NCI-H1048 (cell line): ENCODE measurements at places on chromosomes 12 and 14.

- DNase-seq = no peak
These were observed 84.9 kb upstream of the ADAMTS20 start for GRCh38 chr12:43636725-43637463.

GRCh38 chr12:96223411-96224218 is 29.4 kb downstream of the ELK3 start:
- DNase-seq = no peak

GRCh38 chr12:80692114-80692513 is 15.3 kb upstream of the MYF6 start:
- no peak for DNase-seq

DNA sequence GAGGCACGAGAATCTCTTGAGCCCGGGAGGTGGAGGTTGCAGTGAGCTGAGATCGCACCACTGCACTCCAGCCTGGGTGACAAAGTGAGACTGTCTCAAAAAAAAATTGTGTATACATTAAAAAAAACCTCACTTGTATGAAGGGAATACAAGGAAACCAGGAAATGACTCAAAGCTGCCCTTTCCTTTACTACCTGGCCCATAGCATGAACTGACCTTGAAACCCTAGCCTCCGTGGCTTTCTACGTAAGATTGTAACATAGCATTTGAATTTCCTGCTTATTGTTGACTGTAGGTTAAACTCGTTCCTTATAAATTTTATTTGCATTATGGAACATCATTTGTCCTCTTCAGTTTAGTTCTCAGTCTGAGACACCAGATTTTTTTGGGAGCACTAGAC is 9.1 kb upstream of the DDX47 start:
- no peak for DNase-seq

DNA sequence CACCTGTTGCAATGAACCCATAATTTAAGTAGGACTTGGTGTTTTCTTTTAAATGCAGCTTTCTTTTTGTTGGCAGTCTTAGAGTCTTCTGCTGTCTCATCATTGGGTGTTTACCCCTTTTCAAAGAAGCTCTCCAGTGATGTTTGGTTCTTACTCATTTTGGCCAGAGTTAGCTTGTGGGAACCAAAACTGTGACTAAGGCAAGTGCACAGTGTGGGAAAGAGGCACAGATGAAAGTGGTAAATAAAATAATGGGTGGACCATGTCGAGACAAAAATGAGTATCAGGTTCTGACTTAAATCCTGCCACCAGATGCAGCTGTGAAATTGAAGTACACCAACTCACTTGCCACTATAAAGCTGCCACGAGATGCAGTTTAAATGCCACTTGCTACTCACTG is 615.4 kb upstream of the MIS18BP1 start:
- DNase-seq = no peak

GRCh38 chr14:60812987-60813386 is 78.4 kb downstream of the MNAT1 start:
- no peak for DNase-seq

DNA sequence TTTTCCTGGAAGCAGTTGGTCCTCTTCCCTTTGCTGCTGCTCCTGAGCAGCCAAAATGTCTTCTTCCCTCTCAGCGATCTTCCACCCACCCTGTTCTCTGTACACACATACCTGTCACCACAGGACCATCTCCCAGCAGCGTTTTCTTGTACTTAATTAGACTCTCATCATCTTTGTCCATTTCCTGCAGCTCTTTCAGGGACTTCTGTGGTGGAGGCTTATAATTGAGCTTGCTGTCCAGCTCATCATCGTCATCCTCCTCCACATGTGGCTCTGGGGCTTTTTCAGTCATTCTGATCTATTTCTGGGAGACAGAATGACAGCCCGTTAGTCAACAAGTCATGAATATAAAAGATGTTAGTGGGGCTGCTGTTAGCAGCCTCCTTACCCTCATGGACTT is 11.0 kb downstream of the ARHGDIB start:
- DNase-seq = no peak

- no peak for DNase-seq
These were observed 23.3 kb downstream of the CHGA start for GRCh38 chr14:92945959-92946846.

GRCh38 chr12:3280967-3281366 is 203.8 kb downstream of the TSPAN9 start:
- DNase-seq = no peak

- DNase-seq = no peak
These were observed 402.1 kb downstream of the ZFP36L1 start for GRCh38 chr14:68390741-68391140.

DNA sequence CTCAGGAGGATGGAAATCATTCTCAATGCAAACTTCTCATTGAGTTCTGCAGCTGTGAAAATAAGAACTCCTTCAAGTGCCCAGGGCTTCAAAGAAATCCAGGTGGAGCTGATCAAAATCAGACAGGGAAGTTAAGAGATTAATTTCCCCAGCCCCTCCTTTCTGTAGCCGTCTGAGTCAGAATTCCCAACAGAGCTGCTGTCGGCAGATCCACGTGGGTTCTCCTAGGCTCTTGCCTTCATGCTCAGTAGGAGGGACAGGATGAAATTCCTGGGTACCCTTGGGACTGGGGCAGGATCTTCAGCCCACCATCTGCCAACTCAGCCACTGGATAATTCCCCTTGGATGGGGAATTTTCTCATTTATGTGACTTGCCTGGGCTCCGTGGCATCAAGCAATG is 13.3 kb downstream of the TGFB3 start:
- no peak for DNase-seq

DNA sequence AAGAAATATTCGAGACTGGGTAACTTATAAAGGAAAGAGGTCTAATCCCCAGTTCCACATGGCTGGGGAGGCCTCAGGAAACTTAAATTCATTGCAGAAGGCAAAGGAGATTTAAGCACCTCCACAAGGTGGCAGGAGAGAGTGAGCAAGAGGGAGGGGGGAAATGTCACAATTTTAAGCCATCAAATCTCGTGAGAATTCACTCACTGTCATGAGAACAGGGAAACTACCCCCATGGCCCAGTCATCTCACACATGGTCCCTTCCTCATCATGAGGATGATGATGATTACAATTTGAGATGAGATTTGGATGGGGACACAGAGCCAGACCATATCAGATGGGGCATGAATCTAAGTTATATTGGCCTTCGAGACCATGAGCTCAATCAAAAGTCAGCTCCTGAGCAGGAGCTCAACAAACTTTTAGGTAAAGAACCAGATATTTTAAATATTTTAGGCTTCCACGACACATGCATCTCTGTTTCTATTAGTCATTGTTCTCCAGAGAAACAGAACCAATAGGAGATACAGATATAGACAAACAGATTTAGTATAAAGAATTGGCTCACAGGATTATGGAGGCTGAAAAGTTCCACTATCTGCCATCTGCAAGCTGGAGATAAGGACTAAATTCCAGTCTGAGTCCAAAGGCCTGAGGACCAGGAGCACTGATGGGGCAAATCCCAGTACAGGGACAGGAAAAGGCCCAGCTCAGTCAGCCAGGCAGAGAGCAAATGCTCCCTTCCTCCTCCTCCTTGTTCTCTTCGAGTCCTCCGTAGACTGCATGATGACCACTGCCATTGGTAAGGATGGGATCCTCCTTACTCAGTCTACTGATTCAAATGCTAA is 24.9 kb downstream of the DGLUCY start:
- DNase-seq = no peak

DNA sequence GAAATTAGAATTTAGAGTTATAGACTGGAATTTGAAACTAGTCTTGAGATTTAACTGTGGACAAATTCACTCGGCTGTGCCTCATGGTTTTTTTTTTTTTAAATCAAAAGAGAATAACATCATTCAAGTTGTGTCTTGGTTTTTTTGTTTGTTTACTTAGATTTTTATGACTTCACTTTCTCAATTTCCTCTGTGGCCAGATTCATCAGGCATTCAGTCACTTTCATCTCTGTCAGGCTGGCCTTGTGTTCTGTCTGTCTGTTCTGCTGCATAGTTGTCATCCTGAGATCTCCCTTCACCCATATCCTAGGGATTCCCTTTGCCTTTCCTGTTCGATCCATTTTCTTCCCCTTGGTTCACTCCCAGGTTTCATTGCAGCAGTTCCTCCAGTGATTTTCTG is 10.0 kb downstream of the MARK3 start:
- no peak for DNase-seq

GRCh38 chr12:131105351-131105735 is 151.6 kb downstream of the ADGRD1 start:
- DNase-seq = no peak

GRCh38 chr12:101591781-101592180 is 3.0 kb upstream of the MYBPC1 start:
- no peak for DNase-seq

DNA sequence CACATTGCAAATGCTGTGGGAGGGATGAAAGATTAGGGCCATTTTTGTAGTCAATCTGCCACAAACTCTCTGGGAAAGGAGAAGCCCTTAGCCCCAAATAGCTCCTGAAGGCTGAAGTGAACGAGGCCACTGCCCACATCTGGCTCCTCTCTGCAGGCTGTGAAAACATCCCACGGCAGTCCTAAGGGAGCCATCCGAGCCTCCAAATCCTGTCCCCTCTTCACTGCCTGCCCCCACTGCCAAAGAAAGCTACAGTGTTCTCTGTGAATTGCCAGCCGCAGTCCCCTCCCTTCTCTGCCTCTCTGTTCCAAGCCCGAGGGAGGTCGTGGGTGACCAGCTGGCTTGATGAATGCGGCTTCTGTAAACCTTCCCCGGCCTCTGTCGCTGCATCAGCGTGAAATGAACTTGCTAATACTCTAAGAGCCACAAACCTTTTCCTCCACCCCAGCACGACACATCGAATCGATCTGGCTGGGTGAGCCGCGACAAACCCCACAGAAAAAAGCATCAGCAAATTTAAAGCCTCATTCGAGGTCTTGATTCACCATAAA is 180.7 kb upstream of the NRXN3 start:
- DNase-seq = no peak

DNA sequence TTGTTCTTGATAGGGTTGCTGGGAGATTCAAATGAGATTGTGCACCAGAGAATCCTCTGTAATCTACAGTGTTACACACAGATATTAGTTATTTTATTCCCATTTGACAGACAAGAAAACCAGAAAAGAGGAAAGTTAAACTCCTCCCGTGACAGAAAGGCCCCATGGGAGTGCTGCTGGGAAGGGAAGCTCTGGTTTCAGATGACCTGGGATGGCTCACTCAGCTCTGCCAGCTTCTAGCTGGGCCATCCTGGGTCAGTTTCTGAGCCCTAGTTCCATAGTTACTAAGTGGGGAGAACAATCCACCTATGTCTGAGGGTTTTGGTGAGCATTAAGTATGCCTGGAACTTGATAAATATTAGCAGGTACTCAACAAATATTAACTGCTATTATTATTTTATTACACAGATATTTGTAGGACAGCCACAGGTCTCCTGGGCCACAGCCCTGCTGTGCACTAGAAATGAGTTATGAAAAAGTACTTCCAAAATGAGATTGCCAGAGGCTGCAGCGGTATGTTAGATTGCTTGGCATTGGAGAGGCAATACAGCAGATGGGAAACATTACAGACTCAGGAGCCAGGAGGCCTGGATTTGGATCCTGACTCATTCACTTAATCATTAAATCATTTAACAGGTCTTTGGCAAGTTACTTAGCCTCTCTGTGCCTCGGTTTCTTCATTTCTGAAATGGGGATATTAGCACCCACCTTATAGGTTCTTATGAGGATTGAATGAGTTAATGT is 47.1 kb upstream of the STON2 start:
- DNase-seq = no peak

DNA sequence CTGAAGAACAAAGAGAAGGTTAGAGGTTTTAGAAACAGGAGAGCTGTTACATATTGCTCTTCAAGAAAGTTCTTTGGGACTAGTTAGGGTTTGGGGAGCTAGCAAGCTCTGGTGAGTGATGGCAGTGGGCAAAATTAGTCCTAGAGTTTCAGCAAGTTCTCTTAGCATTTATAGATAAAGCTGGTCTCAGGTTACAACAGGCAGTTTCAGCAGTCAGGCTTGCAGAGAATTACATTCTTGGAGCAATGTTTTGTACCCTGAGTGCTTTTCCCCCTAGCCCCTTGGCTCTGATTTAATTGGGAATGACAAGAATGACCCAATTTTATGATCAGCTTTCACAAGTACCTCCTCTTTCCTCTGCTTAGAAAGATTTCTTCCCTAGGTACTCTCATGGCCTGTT is 21.4 kb upstream of the EID3 start:
- no peak for DNase-seq

DNA sequence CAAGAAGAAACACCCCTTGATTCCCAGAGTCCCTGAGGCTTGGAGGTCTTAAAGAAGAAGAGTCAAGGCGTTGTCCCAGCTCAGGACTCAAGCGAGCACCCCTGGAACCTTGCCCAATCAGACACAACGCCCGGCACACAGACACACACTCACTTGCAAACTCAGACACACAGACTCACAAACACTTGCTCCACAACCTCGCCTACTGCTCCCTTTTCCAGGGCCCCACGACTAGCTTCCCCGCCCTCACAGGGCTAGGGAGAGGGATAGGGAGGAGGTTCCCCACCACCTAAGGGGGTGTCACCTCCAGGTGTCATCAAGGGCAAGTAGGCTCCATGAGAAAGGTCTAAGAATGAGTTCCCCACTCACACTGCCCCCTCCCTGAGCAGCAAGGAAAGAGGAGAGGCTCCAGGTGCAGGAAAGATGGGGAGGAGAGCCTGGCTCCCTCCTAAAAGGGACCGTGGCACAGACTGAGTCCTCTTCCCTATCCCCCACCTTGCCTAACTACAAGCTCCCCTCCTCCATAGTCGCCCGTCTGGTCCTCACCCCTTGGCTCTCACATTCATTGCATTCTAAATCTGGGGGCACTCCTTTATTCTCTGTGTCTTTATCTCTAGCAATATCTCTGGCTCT is 717 bp downstream of the WNT10B start:
- no peak for DNase-seq

GRCh38 chr12:24853588-24853987 is 95.3 kb downstream of the BCAT1 start:
- no peak for DNase-seq

GRCh38 chr12:114430306-114430705 is 24.4 kb upstream of the TBX5 start:
- no peak for DNase-seq

- no peak for DNase-seq
These were observed 332.9 kb upstream of the PRICKLE1 start for GRCh38 chr12:42922505-42922850.

- DNase-seq = no peak
These were observed 156.5 kb upstream of the AMIGO2 start for GRCh38 chr12:47236109-47236714.

GRCh38 chr12:9669534-9669933 is at the start of gene CLEC2D:
TSS of gene CLEC2D (plus strand) at chr12:9669713. CDS start at chr12:9669735, 22 bp downstream.
- no peak for DNase-seq

DNA sequence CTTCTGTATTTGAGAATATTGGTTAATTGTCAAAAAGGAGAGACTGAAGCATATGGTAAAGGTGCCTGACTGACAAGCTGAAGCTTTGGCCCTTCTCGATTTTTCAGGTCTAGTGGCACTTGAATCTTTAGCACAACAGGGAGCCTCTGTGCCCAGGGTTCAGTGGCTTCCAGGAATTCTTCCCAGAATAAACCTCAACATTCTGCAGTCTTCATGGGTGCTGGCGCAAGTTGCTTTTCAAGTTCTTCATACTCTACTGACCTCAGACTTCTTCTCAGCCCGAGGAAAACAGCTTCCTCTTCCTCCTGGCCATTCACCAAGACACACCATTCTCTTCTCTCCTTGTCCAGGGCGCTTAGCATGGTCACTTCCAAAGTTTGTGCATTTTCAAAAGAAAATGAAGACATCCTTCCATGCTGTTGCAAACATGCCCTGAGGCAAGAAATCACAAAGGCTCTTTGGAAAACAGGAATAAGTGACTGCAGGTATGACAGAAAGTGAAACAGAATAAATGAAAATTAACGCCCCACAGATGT is 89.9 kb downstream of the MGST1 start:
- DNase-seq = no peak
